HS-27A (cell line): ENCODE measurements at places on chromosomes 13 and 19.

DNA sequence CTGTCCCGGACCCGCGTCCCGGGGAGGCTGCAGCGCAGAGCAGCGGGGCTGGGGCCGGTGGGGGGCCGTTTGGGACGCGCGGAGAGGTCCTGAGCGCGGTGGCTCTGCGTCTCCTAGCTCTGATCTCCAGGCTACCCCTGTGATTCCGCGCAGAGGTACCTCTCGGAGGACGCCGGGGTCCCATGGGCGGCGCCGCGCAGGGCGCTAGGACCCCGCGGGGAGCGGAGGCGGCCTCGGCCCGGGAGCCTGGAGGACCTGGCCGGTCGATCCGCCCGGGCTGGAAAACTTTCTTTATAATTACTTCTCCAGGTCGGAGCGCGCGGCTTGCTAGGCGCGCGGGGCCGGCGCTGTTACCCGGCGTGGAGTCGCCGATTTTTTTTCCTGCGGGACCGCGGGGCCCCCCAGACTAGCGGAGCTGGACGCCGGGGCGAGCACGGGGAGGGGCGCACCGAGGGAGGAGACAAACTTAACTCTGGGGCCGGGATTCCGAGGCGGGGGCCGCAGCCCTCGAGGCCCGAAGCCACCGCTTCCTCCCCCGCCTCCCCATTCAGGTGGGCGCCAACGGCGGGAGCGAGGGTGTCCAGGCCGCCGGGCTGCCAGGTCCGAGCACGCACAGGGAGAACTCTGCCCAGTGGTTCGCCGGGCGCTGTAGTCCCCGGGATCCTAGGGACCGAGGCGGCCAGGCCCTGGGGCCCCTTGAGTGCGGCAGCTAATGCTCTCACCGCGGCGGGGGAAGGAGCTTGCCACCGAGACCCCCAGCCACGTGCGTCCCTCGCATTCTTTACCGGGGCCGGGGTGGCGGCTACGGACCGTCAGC lies 848 bp upstream of the CEBPA start:
- no peak for DNase-seq

- no peak for DNase-seq
Measured at GRCh38 chr13:78323040-78323439, 280.3 kb downstream of the POU4F1 start.

GRCh38 chr19:327291-328024 lies 17.1 kb downstream of the MIER2 start:
- DNase-seq: no peak

GRCh38 chr19:54792814-54793213 lies 10.6 kb upstream of the KIR2DL4 start:
- DNase-seq: no peak

DNA sequence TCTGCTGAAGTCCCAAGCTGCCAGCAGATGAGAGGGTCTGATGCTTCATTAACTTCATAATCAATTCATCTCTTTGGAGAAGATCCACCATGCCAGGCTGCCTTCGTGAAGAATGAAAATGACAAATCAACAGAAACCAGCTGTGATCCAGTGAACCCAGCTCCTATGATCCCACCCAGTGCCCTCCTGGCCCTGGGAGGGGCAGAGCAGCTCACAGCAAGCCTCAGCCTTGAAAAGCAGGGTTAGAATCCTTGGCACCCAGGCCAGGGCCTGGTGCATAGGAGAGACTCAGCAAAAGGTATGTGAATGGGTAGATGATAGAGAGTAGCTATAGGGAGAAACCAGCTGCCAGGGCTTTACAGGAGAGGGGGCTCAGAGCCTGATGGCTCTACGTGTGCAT lies 43.6 kb upstream of the UQCRFS1 start:
- no peak for DNase-seq

GRCh38 chr13:107139006-107139405 lies 571.1 kb upstream of the ARGLU1 start:
- no peak for DNase-seq

GRCh38 chr19:9848060-9848459 lies 12.9 kb downstream of the PIN1 start:
- DNase-seq: no peak

DNA sequence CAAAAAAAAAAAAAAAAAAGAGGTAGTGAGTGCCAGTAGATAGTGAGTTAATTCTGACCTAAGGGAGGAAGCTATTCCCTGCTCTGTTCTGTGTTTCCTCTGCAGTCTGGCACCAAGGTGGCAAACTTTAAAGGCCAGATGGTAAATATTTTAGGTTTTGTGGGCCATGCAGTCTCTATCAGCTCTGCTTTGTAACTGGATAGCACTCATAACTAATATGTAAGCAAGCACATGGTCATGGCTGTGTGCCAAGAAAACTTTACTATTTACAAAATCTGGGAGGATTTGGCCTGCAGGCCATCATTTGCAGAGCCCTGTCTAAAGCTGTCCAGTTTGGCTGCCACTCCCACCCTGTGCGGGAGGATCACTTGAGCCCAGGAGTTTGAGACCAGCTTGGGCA lies 4.3 kb downstream of the PIN1 start:
- DNase-seq: no peak

GRCh38 chr19:17332677-17333581 lies 1.7 kb downstream of the ANO8 start:
- DNase-seq: no peak
